Smooth muscle cell of bladder (primary cell): ENCODE measurements at places on chromosomes 2 and 18. TPM values are rescaled to one million over a fixed set of nuclear protein-coding genes. Genes with fewer than 3 reads are reported as not detected.

The IL37 gene
- not detected in 2 replicates for total RNA-seq

The SIX2 gene
- total RNA-seq, result under 0.01 and 0.18 TPM in 2 replicates

The MC4R gene
- total RNA-seq, result not detected in 2 replicates

The CDCA7 gene
- 0.43 and 0.55 TPM in 2 replicates for total RNA-seq

The SERPINB12 gene
- not detected in 2 replicates for total RNA-seq
